Stomach (tissue), 19 donors: ENCODE measurements at places on chromosomes 12 and 14. TPM values are rescaled to one million over a fixed set of nuclear protein-coding genes. Genes with fewer than 3 reads are reported as not detected.

The PLEKHH1 gene
- 3.8 TPM for polyA plus RNA-seq

- DNase-seq, result peak; percentile 74
Observed at GRCh38 chr12:121793440-121793837, at the start of gene RHOF. TSS of gene RHOF (minus strand) at chr12:121793688. CDS start at chr12:121793633, 55 bp downstream.

DNA sequence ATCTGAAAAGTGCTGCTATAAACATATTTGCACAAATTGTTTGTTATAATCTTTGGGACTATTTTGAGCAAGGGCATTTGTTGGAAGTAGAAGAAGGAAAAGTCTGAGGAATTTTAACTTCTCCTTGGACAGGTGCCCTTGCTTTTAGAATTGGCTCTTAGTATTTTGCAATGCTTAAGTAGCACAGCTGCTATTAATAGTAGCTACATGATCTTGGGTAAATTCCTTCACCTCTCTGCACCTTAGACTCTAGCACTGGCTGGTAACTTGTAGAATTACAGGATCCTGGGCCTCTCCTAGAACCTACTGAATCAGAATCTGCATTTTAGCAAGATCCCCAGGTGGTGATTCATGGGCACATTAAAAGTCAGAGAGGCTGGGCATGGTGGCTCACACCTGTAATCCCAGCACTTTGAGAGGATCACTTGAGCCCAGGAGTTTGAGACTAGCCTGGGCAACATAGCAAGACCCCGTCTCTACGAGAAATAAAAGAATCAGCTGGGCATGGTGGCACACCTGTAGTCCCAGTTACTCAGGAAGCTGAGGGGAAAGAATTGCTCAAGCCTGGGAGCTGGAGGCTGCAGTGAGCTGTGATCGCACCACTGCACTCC, 10.8 kb upstream of the TMEM120B start:
- no peak for DNase-seq

- DNase-seq, result no peak
Observed at GRCh38 chr14:54728700-54729527, 162.0 kb downstream of the SAMD4A start.

The C12orf60 gene
- 2.4 TPM for polyA plus RNA-seq

GRCh38 chr14:62528296-62528695, 517.0 kb downstream of the KCNH5 start:
- DNase-seq, result no peak

The TTC6 gene
- 8.3 TPM for polyA plus RNA-seq
